ENCODE measurements at places on chromosomes 3 and 15. TPM values are rescaled to one million over a fixed set of nuclear protein-coding genes. Genes with fewer than 3 reads are reported as not detected.

- no peak for DNase-seq
Observed at GRCh38 chr3:38169027-38169317, 3.6 kb downstream of the OXSR1 start.

GRCh38 chr3:9767418-9767817, 2.3 kb downstream of the CAMK1 start:
- DNase-seq: peak; percentile 60

DNA sequence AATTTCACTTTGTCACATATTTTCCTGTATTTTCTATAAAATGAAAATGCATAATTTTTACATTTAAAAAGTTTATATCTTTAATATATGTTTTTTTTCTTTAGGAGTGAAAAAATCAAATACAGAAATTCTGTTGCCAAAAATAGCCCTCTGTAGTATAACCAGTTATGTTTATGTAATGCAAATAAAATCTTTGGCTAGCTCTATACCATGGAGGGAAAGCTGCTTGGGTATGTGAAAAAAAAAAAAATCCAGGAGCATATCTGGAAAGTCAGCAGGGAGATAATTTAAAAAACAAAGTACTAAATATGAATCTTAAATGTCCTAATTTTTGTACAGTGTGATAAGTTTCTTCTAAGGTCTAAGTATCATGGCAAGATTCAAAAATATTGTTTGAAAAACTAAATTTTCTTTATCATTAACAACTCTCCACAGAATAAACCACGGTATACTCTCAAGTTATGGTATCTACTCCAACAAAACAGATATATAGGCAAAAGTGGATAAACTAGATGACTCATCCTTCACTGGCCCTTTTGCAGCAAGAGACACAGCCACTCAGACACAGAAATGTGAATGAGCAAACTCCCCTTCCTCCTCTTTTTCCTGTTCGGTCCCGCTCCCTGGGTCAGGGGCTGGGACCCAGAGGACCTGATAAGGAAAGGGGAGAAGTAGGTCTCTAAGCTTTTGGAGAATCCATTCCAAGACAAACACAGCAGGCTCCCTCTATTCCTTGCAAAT, 66.6 kb downstream of the PDZRN3 start:
- DNase-seq: no peak

DNA sequence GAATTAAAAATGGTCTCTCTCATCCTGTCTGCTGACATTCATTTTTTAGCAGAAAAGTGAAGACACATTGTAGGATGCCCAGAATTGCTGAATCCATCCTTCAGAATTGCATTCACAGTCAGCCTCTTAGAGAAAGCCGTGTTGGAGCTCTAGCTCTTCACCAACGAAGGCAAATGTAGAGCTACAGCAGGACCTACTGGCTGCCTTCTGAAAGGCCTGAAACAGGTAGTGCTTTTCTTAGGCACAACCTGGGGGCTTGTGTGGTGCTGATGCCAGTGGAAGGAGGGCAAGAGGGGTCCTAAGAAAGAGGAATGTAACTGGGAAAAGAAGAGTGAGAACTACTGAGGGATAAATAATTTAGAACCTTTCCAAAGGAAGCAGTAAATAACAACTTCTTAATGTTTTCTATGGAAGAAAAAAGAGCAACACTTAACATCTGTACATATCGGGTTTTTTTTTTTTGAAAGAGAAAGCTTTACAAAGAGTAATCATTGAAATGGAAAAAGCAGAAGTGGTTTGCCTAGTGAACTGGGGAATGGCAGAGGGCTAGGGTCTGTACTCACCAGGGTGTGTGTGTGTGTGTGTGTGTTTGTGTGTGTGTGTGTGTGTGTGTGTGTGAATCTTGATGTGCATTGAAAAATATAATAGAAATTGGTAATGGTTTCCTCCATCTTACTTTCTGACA, 297.8 kb downstream of the SATB1 start:
- DNase-seq: no peak

- no peak for DNase-seq
Observed at GRCh38 chr3:119937229-119937628, 155.3 kb downstream of the NR1I2 start.

EFCAB12 gene
- total RNA-seq: not detected

- DNase-seq: no peak
Observed at GRCh38 chr3:194877291-194878119, 191.8 kb downstream of the FAM43A start.

DNA sequence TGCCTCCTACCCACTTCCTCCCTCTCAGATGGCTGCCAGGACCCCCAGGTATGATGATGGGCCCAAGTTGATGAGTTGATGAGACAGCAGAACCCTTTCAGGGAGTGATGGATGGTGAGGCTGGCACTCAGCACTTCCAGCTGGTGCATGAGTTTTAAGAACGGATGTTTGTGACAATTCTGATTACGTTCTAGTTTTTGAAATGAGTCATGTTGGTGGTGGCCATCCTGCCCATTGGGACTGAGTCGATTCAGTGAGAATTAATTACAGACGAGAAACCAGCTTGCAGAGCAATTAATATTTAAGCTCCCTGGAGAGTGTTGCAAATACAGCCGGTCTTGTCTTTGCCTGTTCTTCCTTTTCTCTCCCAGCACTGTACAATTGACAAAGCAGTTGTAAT, 56.9 kb upstream of the NR2C2 start:
- no peak for DNase-seq

DNA sequence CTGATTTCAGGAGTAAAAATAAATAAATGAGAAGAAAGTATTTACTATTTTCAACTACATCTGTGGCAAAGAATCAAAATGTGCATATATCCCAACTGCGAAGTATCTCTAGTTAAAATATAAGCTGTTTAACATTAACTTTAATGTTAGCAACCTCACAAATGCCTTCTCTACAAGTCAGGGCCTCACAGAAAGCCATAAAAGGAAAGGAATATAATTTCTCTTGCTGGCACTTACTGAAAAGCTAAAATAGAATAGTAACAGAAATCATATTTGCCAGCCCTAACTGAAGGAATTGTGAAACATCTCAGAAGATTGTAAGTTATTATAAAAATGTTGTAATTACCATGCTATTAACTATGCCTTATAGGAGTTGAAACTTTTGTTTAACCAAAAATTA, 65.1 kb upstream of the MBNL1 start:
- no peak for DNase-seq

GRCh38 chr3:29754346-29754745, 473.5 kb downstream of the RBMS3 start:
- no peak for DNase-seq

- no peak for DNase-seq
Observed at GRCh38 chr3:102484-102883, 94.1 kb upstream of the CHL1 start.

FOXL2 gene
- not detected for total RNA-seq

- DNase-seq: no peak
Observed at GRCh38 chr3:138850151-138850550, 15.4 kb upstream of the PIK3CB start.

DNA sequence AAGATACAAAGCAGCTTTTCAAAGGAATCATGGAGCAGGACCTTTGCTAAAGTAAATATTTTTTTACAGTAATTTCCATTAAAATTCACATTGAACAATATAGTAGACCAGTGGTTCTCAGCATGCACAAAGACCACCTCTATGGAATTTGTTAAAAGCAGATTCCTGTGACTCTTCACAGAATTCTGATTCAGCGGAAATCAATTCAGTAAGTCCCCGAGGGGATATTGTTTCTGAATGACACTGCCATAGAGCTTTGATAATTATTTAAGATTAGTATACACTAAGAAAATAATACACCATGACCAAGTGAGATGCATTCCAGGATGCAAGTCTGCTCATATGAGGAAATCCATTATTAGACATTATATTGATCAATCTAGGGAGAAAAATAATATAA, 161.9 kb upstream of the TNIK start:
- no peak for DNase-seq

HTR3E gene
- total RNA-seq: not detected

DNA sequence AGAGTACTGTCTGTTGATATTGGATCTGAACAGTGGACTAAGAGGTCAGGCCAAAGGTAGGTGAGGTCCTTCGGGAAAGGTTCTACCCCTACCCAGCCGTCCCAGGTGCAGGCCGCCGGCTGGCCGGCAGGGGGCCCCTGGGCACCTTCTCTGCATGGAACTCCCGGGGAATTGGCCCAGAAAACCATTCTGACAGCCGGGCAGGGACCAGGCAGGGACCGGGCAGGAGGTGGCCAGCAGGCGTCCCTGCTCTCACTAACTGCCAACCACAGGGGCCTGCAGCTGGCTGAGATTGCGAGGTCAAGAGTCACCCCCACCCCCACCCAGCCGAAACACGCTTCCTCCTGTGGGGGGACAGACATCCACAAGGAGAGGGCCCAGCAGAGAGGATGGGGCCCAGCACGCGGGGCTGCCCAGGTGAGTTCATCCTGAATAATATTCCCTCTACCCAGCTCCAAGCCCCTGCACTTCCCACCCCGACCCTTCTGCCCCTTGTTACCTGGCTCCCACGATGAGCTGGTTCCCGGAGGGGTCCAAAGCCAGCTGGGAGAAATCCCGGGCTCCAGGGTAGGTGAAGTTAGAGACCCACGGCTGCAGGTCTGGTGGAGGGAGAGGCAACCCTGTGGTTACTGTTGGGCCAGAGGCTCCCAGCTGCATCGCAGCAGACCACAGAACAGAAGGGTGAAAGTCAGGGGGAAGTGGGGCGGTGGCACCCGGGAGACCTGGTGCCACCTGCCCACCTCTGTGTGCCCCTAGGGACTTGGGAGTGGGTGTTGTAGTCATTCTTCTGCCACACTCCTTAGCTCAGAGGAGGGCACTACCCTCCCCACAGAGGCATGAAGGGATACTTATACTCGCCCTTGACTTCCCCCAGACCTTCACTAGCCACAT, 84.4 kb downstream of the SEMA5B start:
- peak; percentile 80 for DNase-seq

DNA sequence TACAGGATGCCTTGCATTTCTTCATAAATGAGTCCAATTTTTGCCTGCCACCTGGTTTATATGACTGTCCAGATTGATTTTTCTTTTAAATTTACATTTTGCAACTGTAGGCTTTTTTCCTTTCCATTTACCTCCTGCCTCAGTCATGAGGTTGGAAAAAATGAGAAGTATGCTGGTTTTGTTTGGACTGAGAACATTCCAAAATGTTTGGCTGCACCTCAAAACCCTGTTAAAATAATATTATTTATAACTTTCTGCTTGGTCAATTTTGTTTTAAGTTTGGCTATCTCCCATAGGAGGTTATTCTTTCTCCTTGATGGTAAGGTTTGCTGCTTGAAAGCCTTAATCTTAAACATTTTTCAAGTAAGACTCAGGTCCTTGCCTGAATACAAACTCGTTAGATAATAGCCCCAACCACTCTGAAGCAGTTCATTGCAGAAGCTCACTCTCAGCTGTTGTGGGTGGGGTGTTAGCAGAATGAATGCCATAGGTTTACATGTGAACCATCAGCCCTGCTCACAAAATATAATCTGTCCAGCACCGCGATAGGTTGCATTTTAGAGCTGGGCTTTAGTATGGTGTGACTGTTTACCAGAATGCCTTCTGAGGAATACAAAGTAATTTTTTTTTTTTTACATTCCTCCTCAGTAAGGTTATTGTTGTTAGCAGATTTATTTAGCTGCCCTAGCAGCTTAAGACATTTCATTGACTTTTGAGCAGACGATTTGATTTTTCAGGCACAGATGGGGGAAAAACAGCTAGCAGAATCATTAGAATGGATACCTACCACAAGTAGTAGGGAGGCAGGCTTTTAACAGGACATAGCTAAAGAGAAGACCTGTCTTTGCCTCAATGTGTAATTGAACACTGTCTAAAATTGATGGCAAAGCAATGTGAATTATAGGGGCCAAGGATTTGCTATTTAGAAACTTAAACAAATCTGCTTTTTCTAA, 630.8 kb upstream of the KCNMB2 start:
- no peak for DNase-seq

GRCh38 chr3:134228035-134228434, 22.6 kb downstream of the RYK start:
- no peak for DNase-seq

GRCh38 chr3:9793161-9793781, 389 bp downstream of the ARPC4 start:
- peak; percentile 44 for DNase-seq

- no peak for DNase-seq
Observed at GRCh38 chr3:73827725-73828211, 203.0 kb upstream of the PDZRN3 start.

DNA sequence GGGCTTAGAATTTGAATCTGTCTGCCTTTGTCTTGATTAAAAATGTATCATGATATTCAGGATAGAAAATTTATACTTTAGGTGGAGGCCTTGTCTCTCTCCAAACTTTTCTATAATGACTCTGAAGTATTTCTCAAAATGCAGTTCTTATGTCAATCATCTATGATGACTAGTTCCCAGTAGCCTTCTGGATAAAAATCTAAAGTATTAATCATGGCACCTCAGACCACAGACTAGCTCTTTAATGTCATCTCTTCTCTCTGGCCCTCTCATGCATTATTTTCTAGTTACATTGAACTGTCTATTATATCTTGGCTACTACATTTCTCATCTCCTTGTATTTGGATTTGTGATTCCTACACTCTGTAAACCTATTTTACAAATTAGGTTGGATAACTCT, 96.9 kb downstream of the ZPLD1 start:
- DNase-seq: no peak

VGLL3 gene
- total RNA-seq: 2.7 TPM

All from Right ventricle myocardium superior (tissue), 1 donor.